ENCODE measurements at places on chromosomes 7 and 10.

GRCh38 chr7:70040970-70041766, 442.9 kb downstream of the AUTS2 start:
- no peak for DNase-seq

DNA sequence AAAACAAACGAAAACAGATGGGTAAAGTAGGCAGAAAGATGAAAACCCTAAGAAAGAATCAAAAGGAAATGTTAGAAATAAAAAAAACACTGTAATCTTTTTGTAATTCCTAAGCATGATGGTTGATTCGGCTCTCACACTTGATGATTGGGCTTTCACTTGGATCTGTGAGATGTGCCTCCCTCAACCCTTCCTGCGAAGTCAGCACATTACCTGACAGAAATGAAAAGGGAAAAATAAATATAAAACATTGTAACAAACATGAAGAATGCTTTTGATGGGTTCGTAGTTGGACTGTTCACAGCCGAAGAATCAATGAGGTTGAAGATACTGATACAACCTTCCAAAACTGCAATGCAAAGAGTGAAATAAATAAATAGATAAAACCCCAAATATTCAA, 99.8 kb downstream of the AKR1D1 start:
- no peak for DNase-seq

GRCh38 chr10:92965314-92965713, 95.3 kb upstream of the CYP26C1 start:
- DNase-seq = peak; percentile 28

DNA sequence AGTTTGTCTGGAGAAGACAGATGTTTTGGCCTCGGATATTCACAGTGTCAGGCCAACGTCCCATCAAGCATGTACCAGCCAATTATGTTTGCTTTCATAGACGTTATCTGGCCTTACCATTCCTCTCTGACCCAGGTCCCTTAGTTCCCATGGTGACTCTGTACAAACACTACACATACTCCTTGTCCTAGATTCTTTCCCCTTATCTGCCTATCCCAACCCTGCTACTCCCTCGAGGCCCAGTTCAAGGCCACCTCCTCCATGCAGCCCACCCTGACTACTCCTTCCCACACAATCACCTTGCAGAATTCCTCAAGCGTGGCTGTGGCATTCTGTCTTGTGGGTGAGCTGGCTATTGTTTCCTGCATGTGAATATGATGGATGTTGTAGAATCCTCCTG, 155.2 kb downstream of the PRKAG2 start:
- DNase-seq = no peak

DNA sequence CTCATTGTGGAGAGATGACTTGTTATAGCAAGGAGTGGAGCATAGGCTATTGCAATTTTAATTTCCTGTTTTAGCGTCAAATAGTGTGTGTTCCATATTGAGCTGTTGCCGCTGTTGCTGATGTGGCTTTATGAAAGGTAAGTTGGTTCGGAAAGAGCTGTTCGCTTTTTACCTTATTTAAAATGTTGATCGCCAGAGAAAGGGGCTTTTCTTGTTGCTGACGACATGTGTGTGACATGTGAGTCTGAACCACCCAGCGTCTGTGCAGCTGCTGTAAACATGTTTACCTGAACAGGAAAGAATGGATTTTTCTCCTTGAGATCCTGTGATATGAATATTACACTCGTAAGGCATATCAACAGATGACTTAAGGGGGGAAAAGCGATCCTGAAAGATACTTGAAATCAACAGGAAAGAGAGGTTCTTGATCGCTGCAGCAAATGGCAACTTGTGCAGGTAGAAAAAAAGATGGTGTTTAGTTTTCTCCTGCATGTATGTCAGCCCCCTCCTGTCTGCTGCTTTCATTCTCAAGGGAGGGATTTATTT, 2.5 kb downstream of the ZEB1 start:
- DNase-seq = no peak

DNA sequence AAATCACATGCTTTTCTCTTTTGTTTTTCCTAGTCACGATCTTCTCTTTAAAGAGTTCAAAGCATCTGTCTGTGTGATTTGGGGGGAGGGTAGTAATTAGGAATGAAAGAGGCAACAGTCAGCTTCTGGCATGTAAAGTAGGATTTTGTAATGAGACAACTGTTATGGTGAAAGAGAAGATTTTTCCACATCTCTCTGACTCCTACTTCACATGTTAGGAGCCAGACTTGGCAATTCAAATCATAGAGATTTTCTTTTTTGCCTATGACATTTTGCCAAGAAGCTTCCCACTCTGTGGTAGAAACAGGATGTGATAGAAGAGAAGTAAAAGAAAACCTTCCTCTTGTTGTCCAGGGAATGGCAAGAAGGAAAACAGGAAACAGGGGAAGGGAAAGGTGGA, 38.3 kb upstream of the KLHL7 start:
- peak; percentile 39 for DNase-seq

DNA sequence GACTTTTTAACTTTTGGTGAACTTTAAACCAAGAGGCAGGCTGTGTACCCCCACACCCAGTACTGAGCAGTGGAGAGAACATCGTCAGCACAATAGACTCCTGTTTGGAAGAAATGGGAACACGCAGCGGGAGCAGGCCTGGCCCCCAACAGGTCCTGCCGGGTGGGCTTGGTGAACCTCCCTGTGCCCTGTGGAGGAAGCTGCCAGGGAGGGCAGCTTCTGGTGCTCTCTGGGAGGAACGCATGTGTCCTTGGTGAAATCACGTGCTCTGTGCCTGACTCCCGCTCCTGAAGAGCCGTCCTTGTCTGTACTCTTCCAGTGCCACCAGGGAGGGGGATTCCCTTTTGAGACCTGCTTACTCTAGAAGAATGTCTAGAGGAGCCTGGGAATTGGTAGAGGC, 31.6 kb downstream of the CHAT start:
- DNase-seq = no peak

- no peak for DNase-seq
Measured at GRCh38 chr7:150514748-150515222, at the start of gene GIMAP7. Gene GIMAP7, plus strand, starts transcription at chr7:150514872. Its CDS starts 5,103 bp downstream, at chr7:150519975.

DNA sequence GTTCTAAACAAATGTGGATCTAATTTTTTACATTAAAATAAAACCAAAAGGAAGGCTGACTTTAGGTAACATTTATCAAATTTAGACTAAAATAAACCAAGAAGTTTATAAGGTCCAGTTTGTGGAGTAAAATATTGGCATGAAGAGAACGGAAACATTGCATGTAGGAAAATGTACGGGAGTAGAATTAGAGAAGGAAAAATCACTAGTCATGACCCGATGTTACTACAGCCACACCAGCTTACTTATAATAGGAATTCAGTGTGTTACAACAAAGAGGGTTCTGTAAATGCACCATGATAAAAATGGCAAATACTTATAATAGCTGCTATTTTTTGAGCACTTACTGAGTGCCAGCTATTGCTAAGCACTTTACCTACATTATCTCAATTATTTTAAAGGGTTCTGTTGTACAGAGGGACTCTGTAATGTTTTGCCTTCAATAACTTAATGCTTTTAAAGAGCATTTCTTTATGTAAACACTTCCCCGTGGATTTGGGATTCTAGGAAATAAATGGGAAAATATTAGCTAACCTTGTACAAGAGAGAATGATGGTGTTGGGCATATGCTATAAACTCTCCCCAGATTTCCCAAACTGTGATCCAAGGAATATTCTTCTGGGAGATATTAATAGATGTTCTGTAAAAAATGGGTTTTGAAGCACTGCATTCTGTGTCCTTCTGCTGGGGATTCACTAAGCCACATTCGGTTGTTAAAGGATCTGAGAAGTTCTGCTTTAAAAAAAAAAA, 296.7 kb downstream of the BBS9 start:
- no peak for DNase-seq

DNA sequence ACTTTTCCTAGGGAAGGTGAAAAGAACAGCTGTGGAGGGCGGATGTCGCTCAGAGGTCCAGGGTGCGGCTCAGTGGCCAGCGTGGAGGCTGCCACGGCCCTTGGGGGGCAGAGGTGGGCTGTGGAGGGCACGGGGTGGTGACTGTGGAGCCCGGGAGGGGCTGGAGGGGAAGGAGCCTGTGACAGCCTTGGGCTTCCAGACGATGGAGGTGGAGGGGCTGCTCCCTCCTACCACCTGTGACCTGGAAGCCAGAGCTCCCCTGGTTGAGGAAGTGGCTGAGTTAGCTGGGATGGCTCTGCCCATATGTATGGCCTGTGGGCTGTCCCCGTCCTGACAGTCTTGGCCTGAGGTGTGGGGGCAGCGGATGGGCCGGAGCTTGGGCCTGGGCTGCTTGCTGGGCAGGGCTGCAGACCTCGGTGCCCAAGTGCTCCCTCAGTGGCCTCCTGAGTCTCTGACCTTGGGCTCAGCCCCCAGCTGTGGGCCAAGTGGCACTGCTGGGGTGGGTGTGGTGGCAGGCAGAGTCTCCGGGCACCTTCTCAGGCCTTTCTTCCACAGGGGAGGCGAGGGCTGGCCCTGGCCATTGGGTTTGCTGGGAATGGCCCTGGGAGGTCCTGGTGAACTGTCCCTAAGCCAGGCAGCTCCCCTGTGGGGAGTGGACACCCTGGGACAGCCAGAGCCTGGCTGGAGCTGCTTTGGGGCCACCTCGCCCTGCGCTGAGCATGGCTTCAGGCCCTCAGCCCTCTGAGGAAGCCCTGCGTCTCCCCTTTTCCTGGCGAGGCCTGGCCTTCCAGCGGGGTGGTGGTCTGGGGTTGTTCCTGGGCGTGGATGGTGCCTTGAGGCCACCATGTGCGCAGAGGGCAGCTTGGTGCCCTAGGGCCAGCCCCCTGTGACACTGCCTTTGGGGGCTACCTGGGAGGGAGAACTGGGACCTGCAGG, 3.9 kb downstream of the BRI3 start:
- DNase-seq = no peak

GRCh38 chr7:155276800-155277375, 20.8 kb upstream of the INSIG1 start:
- DNase-seq = no peak

- no peak for DNase-seq
Measured at GRCh38 chr7:43196379-43196778, 83.9 kb downstream of the HECW1 start.

Data from fibroblast of skin of left quadriceps (primary cell).